Right hindlimb (tissue), 1 donor: ENCODE measurements at places on chromosomes 1 and 21.

GRCh38 chr1:20999525-21000244 lies 177.0 kb downstream of the EIF4G3 start:
- DNase-seq, result no peak

DNA sequence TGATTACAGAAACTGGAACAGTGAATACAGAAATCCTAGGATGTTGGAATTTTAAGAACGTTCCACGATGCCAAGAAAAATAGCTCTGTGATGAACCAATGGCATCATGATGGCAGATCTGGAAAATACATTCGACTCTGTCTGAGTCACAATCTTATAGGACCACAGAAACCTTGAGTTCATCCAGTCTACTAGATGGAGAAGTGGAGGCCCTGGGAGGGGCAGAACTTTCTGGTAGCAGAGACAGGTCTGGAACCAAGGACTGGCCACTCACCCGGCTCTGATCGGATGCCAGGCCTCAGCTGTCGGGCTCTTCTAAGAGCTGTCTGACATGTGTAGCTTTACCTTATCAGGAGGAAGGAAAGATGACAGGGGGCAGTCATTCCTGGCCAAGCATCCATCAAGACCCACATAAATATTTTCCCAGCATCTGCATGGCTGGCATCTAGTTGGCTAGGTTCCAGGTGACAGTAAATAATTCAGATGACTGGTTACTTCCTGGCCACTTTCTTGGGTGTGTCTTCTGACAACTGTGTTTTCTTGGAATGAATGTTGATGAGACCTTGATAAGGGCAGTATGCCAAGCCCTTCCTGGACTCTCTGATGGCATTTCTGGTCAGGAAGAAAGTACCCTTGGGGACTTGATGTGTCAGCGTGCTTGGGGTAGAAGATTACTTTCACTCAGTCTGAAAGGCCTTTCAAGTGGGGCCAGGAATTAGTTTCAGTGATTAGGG lies 72.6 kb upstream of the TRABD2B start:
- no peak for DNase-seq

GRCh38 chr1:167681024-167681423 lies 40.8 kb upstream of the MPZL1 start:
- no peak for DNase-seq

GRCh38 chr21:38310646-38311485 lies 54.1 kb downstream of the KCNJ15 start:
- no peak for DNase-seq

DNA sequence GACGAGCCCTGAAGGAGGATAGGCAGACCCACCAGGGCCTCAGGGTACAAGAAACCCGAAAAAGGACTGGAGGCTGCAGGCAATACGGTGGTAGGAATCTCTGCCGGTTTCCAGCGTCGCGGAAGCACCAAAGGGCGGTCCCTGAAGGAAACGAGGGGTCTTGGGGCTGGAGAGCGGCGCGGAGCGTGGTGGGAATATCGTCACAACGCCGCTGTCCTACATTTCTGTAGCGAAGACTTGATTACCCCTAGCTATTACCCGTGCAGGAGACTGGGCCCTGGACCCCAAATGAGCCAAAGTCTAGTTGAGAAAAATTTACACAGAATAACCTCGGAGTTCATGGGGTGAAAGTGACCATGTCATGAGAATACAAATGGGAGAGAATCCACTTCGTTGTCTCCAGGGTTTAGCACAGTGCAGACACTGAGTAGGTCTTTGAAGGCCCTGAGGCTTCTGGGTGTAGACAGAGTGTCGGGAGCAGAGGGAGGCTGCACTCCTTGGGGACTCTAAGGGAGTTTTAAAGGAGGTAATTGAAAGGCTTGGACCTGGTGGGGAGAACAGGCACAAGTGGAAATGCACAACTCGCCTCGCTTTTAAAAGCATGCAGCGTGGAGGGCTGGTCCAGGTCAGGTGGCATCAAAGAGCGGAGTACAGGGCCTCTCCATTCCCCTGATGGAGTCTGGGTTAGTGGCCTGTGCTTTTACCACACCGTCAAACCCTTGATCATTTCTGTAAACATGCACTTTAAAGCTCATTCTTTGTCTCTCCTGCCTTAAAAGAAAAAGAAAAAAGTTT lies 1.5 kb downstream of the ATP1A1 start:
- no peak for DNase-seq
